ENCODE measurements at places on chromosomes 2 and 18. TPM values are rescaled to one million over a fixed set of nuclear protein-coding genes. Genes with fewer than 3 reads are reported as not detected.

DNA sequence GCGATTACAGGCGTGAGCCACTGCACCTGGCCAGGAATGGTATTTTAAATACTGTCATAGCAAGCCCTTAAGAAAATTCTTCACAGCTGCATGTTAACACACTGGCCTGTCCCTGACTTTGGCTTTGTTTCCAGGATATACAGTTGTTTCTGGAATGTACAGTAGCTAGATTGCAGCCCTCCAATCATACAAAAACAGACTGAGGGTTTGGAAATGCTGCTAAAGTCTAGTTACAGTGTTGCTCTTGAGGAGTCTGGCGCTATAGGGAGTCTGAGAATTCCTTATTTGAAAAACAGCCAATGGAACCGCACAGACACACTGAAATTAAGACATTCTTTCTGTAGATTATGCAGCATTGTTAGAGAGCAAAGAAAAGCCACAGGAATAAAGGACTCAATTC, 37.7 kb downstream of the STON1 start:
- no peak for DNase-seq
- H3K36me3 ChIP-seq, result no peaks in the 10 kb centered on the region
- H3K27ac ChIP-seq, result no peak overlapping the region
- no peaks in the 10 kb centered on the region for H3K27me3 ChIP-seq
- no peaks in the 10 kb centered on the region for H3K4me1 ChIP-seq
- no peak overlapping the region for H3K4me3 ChIP-seq

- no peak overlapping the region for H3K27ac ChIP-seq
- DNase-seq, result no peak
- no peaks in the 10 kb centered on the region for H3K36me3 ChIP-seq
- no peak overlapping the region for H3K4me3 ChIP-seq
Observed at GRCh38 chr18:25976554-25976953, 113.9 kb downstream of the SS18 start.

Gene KLHL41
- not detected for total RNA-seq

DNA sequence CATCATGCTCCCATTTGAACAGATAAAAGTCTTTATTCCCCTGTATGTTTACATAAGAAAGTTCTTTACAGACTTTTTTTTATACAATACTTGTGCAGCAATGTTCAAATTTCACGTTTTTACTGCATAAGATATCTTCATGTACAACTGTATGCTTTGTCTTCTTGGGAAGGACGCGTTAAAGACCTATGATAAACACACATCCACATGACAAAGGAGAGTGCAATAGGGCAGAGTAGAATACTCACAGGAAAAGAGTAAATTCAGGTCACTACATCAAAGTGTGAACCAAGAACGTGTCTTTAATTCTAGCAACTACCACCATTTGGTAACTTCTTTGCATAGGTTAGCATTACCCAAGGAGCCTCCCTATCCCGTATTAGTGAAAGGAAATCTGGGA, 33.7 kb upstream of the NFU1 start:
- no peak overlapping the region for H3K27ac ChIP-seq
- H3K27me3 ChIP-seq, result no peaks in the 10 kb centered on the region
- H3K4me1 ChIP-seq, result peaks cover 3% of the 10 kb centered on the region
- DNase-seq, result no peak
- peaks cover 78% of the 10 kb centered on the region for H3K36me3 ChIP-seq

GRCh38 chr2:213766062-213766461, 481.8 kb downstream of the SPAG16 start:
- no peak overlapping the region for H3K4me3 ChIP-seq
- no peaks in the 10 kb centered on the region for H3K27me3 ChIP-seq
- H3K4me1 ChIP-seq, result no peaks in the 10 kb centered on the region
- DNase-seq, result no peak
- H3K36me3 ChIP-seq, result no peaks in the 10 kb centered on the region

Gene GPR75
- 1.6 TPM for total RNA-seq
